ENCODE measurements at places on chromosomes 13 and 19. TPM values are rescaled to one million over a fixed set of nuclear protein-coding genes. Genes with fewer than 3 reads are reported as not detected.

The FAM216B gene
- 50.9 TPM for total RNA-seq

The TMEM221 gene
- 0.42 TPM for total RNA-seq

DNA sequence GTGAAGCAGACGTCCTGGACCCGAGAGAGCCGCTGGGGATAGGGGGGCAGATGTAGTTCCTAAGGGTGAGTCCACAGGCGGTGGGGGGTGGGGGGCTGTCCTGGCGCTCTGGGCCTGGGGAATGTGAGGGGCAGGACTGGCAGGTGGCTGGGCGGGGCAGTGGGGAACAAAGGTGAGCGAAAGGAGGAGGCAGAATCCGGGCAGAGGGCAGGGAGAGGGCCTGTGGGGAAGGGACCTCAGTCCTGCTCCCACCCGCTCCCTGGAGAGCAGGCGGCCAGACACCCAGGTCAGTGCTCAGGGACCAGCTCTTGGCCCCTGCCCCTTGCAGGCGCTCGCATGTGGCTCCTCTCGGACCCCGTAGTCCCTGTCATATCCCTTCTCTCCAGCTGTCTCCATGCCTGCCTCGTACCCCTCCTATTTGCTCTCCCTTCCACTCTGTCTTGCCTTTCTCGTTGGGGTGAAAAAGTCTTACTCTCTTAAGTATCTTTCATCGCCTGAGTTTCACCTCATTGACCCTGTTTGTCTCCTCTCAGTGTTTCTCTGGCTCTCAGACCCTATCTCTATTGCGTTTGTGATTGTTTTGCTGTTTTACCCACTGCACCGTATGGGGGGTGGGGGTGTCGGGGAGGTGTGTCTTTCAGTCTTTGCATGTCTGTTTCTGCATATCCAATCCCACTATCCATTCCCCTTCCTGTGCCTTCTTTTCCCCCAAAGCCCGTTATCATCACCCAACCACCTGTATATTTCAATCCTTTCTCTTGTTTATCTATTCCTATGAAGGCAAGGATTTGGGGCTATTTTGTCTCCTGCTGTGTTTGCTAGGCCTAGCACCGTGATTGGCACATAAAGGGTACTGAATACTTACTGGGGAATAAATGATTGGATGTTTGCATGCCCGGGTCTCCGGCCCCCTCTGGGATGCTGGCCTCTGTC is 5.8 kb downstream of the SPHK2 start:
- DNase-seq: peak; percentile 31

The FAM83E gene
- not detected for total RNA-seq

DNA sequence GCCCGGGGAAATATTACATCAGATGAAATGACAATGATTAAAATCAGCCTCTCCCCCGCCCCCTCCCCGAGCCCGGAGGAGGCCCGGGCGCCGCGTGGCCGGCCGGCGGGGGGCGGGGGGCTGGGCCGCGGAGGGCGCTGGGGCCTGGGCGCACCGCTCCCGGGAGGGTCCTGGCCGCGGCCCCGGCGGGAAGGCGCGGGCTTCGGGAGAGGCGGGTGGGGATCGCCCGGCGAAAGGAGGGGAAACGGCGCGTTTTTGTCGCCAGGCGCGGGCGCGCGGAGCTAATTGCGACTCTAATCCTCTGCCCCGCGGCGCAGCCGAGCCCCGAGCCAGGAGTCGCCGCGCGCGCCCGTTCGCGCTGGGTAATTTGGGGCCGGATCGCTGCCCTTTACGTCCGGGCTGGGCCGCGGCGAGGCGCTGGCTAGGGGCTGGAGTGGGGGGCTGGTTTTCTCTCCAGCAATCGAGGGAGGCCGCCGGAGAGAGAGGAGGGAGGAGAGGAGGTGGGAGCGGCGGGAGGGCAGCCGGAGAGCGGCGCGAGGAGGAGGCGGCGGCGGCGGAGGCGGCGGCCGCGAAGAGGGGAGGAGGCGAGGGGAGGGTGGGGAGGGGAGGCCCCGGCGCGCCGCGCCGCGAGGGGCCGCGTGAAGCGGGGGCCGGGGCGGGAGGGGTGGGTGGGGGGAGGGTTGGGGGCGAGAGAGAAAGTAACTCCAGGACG is at the start of gene KCTD15:
Gene KCTD15 (plus strand): TSS at position 707 of the 712 bp plus-strand sequence. CDS start 3,585 bp downstream, outside the sequence.
- DNase-seq: peak; percentile 58

The PPAN gene
- total RNA-seq: 29.4 TPM

The FGF9 gene
- total RNA-seq: 12.2 TPM

DNA sequence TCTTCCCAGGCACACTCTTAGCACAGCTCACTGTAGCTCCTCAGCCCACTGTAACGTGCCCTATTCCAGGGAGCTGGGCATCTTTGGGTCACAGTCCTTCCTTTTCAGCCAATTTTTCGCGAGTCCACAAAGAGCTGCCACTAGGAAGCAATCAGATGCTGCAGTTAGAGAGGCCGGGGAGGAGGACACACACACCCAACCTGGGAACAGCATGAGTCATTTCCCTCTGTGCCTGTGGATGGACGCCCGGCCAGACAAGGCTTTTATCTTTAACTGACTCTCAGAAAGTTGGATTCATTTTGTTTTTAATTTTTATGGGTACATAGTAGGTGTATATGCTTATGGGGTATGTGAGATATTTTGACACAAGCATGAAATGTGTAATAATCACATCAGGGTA is 918.6 kb downstream of the UQCRFS1 start:
- no peak for DNase-seq

DNA sequence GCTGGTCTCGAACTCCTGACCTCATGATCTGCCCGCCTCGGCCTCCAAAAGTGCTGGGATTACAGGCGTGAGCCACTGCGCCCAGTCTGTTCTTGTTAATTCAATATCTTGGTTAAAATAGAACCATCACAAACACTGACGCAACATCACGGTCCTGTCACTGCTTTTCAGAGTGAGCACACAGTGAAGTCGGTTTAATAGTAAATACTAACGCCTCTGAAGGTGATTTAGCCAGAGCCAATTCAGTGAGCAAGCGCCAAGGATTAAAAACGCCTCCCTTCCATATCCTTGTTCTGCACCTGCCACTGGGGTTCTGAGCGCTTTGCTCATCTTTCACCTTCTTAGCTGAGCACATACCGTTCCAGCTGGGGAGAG is 30.3 kb downstream of the LAMP1 start:
- DNase-seq: no peak

DNA sequence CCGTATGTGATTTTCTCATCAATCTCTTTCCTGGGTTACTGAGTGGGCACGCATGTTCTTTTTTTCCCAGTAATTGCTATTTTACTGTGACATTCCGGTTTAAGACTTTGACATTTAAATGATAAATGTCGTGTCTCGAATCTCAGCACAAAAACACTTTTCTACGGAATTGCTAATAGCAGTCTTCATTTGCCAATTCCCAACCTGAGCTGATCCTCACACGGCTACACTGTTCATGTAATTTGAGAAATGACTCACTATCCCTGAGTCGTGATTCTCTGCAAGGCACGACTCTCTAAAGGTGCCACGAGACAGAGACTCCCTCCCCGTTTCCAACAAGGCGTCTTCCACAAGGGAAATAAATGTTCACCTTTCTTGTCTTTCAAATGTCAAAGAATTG is 88.7 kb upstream of the USP29 start:
- DNase-seq: no peak

GRCh38 chr19:5484398-5485285 is 29.4 kb downstream of the ZNRF4 start:
- DNase-seq: no peak

DNA sequence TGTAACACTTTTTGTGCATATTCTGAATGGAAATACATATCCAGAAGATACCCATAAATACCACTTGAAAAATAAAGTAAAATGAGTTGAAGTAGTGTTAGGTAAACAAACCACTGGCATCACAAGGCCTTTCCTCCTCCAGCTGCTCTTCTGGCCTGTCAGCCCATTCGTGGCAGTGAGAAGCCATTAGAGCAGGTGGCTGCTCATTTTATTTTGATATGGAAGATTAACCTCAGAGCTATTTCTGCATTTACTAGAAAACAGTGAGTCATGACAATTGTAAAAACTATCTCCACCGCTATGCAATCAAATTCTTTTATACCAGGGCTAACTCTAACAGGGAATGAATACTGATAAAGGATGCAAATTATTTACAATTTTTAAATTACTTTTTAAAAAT is 2898.1 kb downstream of the PCDH9 start:
- no peak for DNase-seq

DNA sequence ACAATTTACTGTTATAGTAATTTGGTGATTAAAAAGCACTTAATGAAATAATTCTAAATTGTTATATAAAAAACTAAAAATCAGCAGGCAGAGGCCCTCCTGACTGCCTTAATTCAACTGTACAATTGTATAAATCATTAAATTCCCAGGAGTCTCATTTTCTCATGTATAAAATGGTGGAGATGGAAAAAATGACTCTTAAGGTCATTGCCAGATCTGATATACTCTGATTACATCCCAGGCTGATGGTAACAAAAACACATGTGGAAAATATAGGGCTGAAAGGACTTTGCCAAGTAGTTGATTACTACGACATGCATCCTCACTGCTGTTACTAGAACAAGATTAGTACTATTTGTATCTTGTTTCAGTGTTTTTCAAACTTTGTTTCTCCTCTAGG is 1020.0 kb upstream of the SLC10A2 start:
- no peak for DNase-seq

DNA sequence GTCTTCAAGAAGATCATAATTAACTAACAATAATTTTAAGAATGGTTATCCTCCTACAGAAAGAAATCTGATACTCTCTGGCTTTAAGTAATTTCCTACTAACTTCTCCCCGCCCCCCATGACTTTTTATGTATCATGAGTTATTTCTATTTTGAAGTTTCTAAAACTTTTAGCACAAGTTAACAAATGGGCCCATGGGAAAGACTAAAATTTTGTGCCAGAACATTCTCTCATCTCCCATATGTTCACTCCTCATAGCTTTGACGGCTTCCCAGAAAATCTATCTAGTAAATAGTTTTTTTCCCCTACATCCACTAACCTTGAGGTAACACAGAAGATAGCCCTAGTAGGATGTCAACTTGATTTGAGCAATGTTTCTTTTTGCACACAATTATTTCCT is 148.3 kb downstream of the POSTN start:
- DNase-seq: no peak

- DNase-seq: no peak
Measured at GRCh38 chr13:95455782-95456181, 96.7 kb upstream of the CLDN10 start.

The C19orf53 gene
- 91.3 TPM for total RNA-seq

- no peak for DNase-seq
Measured at GRCh38 chr19:33254245-33254824, 28.7 kb upstream of the SLC7A10 start.

DNA sequence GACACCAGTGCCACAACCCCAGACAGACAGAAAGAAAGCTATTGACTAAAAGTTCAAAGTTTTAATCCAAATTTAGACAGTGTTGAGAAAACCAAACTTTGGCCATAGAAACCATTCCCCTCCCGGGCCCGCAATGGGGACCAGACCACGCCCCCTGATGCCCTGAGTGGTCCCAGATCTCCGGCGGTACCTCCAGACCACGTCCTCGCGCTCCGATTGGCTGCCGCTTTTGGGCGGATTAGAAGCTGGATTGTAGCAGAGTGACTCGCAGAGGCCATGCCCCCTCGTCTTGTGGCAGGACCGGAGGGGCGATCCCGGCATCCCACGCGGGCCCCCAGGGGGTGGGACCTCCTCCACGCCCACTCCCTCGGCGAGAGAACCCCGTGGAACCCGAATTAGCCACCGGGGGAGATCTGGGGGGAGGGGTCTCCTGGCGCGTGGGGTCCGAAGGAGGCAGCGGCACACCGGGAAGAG is 797 bp upstream of the HSD17B14 start:
- peak; percentile 95 for DNase-seq

- DNase-seq: no peak
Measured at GRCh38 chr19:2923510-2923909, 21.3 kb downstream of the ZNF77 start.

The TPM4 gene
- 226 TPM for total RNA-seq
